ENCODE measurements at places on chromosomes 7 and 10.

DNA sequence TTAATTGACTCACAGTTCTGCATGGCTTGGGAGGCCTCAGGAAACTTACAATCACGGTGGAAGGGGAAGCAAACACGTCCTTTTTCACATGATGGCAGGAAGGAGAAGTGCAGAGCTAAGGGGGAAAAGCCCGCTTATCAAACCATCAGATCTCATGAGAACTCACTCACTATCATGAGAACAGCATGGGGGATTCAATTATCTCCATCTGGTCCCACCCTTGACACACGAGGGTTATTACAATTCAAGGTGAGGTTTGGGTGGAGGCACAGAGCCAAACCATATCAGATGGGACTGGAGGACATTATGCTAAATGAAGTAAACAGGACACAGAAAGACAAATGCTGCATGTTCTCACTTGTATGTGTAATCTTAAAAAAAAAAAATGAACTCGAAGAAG is 141.4 kb upstream of the HABP2 start:
- ATAC-seq: no peak

DNA sequence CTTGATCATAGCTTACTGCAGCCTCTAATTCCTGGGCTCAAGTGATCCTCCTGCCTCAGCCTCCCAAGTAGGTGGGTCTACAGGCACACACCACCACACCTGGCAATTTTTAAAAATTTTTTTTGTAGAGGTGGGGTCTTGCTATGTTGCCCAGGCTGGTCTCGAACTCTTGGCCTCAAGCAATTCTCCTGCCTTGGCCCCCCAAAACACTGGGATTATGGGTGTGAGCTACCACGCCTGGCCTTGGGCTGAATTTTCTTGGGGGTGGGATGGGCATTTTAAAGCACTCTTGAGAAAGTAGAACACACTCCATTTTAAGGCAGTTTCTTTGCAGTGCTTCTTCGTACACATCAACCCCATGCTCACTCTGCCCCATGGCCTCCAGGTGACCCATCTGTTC is 28.7 kb downstream of the TBXAS1 start:
- ATAC-seq: no peak

DNA sequence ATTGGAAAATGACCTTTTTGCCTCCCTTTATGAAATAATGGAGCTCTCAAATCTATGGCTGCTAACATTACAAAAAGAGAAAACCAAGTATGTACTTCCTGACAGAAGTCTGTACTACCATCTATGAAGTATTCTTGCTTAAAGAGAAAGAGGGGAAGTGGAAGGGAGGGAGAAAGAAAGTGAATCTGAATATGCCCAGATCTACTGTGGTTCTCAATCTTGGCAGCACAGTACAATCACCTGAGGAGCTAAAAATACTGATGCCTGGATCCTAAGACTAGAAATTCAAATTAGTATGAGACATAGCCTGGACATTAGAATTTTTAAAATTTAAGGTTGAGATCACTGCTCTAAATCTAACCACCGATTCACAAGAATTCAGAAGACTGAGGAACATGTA is 85.2 kb downstream of the IGF2BP3 start:
- ATAC-seq: no peak

- ATAC-seq: no peak
Observed at GRCh38 chr10:133289761-133290160, 13.1 kb upstream of the ADAM8 start.

DNA sequence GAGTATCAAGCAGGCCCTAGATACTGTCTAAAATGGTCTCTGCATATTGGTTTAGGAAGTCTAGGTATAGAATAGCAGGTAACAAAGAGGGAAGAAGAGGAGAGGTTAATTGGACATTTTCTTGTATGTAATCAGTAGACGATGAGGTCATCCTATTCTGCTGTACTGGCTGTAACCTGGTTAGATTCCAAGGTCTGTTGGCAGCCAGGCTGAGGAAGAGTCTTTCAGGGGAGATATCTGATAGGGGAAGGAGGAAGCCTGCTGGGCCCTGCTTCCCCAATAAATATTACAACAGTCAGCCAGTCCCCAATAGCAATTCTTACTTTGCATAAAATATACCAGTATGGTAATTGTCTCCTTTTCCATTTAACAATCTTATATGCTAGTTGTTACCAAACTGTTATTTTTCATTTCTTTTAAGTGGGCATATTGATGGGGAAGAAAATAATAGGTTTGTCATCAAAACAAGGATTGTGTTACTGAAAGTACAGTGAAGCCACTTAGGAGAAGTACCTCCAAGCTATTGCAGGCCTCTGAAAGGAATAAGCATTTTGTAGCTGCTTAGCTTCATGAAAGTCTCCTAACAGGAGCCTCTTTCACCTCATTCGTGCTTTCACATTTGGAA is 186.4 kb downstream of the LRRC4 start:
- peak; percentile 90 for ATAC-seq

GRCh38 chr10:68647672-68648341 is 73.2 kb upstream of the CCAR1 start:
- peak; percentile 90 for ATAC-seq

DNA sequence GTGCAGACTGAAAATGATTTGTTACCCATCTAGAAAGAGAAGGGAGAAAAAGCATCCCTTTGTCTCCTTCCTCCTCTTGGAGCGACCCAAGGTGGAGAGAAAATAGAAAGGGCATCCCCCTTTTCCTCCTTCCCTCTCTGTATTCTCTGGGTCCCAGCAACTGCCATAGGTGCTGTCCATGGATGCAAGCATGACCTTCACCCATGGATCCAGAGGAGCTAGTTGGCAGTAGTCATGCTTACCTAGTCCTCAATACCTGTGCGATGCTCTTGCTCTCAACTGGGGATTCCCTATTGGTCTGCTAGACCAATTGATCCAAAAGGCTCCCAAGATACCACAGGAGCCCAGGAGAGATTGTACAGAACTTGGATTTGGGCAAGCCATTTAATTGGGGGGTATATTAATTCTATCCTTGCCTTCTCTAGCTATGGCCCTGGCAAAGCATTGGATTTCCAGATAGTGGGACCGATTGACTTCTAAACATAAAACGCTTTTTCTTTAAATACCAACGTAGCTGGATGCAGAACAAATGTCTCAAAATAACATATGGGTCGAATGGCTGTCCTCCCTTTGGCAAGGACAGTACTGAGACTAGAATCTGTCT is 547.8 kb upstream of the IGFBP3 start:
- no peak for ATAC-seq

- ATAC-seq: peak; percentile 37
Observed at GRCh38 chr7:14666304-14666703, 236.2 kb downstream of the DGKB start.

DNA sequence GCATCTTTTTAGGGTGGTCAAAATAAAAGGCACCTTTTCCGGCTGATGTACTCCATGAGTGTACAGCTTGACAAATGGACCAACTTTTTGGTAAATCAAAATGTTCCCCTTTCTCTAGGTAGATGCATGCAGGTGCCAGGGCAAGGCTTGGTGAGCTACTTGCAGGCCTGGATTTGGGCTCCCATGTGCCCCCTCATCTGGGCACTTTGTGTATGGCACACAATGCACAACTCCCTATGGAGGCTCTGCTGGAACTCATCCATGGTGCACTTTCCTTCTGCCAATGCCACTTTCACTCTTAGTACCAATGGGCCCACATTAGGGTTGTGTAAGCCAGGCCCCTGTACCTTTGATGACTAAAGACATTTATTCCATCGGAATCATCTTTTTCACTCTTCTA is 300.8 kb downstream of the SDHAF3 start:
- peak; percentile 60 for ATAC-seq

DNA sequence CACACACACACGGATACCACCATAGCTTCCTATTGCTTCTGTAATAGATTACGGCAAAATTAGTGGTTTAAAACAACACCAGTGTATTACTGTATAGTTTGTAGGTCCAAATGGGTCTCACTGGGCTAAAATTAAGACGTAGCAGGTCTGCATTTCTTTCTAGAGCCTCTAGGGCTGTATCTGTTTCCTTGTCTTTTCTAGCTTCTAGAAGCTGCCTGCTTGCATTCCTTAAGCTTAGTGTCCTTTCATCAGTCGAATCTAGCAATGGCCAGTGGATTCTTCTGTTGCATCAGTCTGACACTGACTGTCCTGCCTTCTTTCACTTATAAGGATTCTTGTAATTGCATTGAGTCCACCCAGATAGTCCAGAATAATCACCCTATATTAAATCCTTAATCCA is 882.3 kb downstream of the PCDH15 start:
- no peak for ATAC-seq

GRCh38 chr7:71972534-71972933 is 439.6 kb downstream of the CALN1 start:
- no peak for ATAC-seq

- ATAC-seq: peak; percentile 95
Observed at GRCh38 chr10:18713077-18713476, 53.8 kb downstream of the ARL5B start.

GRCh38 chr10:127952918-127953317 is 46.0 kb downstream of the PTPRE start:
- ATAC-seq: no peak

- no peak for ATAC-seq
Observed at GRCh38 chr10:122257041-122257440, 14.1 kb upstream of the BTBD16 start.

DNA sequence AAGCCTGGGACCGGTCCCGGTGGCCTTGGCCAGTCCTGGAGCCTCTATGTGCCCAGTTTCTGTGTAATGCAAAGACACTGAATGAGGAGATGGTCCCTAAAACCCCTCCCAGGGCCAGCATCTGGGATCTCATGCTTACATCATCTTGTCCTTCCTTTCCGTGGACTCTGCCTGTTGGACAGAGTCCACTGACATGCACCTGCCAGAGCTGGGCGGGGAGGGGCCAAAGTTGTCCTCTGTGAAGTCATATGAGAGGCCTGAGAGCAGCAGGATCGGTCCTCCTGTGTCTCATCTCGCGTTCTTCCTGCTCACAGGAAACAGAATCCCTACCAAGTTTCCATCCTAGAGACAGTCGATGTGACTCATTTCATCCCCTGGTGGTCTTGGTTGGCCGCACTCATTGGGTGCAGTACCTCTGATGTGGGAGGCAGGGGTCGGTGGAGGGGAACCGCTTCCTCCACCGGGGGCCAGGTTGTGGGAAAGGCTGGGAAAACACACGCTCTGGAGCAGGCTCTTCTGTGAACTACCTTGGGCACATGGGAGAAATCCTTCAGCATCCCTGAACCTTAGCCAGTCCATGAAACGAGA is 389.6 kb upstream of the PODXL start:
- no peak for ATAC-seq

DNA sequence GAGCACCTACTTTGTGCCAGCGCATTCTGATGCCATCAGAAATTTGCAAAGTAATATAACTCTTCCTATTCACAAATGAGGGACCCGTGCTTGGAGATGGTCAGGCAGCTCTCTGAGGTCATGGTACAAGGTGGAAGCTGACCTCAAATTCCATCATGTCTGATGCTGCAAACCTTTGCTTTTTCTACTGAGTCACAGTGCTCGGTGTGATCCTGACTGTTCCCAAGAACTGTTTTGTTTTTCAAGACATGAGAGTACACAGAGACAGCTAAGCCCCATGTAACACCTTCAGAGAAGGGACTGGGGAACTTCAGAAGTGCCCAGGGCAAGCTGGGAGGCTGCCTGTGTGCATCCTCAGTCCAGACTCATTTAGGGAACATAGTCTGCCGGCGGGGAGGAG is 111.3 kb downstream of the FRMD4A start:
- no peak for ATAC-seq

- ATAC-seq: no peak
Observed at GRCh38 chr10:89047397-89047796, 56.8 kb downstream of the FAS start.

- peak; percentile 92 for ATAC-seq
Observed at GRCh38 chr7:41834805-41835694, 132.2 kb upstream of the INHBA start.

DNA sequence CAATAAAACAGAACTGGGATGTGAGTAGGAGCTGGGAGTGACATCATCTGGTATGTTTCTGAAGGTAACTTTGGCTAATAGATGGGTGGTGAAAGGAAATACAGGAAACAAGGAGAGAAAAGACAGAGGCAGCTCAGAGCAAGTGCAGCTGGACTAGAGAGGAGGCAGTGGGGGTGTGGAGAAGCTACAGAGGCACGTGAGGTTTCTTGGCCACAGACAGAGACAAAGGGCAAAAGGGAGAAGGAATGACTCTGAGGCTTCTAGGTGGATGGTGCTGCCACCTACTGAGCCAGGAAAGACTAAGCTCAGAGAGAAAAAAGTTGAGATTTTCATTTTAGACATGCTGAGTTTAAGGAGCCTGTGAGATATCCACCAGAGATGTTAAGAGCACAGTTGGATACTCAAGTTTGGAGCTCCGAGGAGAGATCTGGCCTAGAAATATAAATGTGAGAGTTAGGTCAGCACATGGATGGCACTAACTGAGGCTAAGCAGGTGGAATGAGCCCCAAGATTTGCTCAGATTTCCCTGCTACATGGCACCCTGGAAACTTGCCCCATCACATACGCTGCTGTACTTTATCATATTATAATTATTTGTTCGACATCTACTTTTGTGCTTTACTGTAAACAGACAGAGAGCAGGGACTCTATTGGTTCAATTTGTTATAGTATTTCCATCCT is 293.0 kb upstream of the IMMP2L start:
- peak; percentile 96 for ATAC-seq

GRCh38 chr10:3873728-3874461 is 88.9 kb upstream of the KLF6 start:
- ATAC-seq: peak; percentile 45

- no peak for ATAC-seq
Observed at GRCh38 chr7:132133501-132133900, 442.8 kb downstream of the PLXNA4 start.

DNA sequence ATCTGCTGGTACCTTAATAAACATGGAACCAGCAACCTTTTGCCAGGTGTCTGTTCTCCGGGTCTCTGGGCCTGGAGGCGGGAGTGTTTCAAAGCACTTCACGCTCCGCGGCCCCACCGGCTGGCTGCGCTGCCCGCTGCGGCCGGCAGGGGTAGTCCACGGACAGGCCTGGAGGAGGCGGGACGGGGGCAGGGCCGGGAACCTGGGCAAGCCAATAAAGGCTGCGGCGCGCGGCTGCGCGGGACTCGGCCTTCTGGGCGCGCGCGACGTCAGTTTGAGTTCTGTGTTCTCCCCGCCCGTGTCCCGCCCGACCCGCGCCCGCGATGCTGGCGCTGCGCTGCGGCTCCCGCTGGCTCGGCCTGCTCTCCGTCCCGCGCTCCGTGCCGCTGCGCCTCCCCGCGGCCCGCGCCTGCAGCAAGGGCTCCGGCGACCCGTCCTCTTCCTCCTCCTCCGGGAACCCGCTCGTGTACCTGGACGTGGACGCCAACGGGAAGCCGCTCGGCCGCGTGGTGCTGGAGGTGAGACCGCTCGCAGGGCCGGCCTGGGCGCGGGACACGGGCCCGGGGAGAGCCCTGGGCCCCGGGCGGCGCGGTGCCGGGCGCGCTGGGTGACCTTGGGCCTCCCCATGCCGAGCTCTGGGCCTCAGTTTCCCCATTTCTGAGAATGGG is at the start of gene PPIF:
Gene PPIF, plus strand, starts transcription at position 244 of the 668 bp plus-strand sequence. Its CDS starts 80 bp downstream, at position 324.
- ATAC-seq: peak; percentile 93

DNA sequence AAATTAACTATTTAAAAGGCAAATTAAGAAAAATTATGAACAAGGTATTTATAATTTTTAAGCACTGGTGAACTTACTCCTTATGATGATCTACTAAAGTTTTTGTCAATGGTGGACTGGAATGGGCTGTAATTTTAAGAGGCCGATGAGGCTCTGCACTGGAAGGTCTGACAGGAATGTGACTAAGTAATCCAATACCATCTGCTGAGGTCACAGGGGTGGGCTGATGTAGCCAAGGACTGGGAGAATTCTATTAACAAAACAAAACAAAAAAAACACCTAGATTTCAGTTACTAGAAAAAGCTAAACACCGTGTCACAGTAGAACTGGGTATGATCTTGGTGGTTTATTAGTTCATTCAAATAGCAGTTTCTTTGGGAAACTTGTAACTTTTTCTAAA is 75.9 kb downstream of the NRBF2 start:
- peak; percentile 71 for ATAC-seq

- ATAC-seq: no peak
Observed at GRCh38 chr10:58807629-58808022, 295.0 kb downstream of the BICC1 start.

Data from SK-N-SH treated with all-trans-retinoic acid at 6 μM for 48 hours (cell line).